ENCODE measurements at places on chromosomes 2 and 18. TPM values are rescaled to one million over a fixed set of nuclear protein-coding genes. Genes with fewer than 3 reads are reported as not detected.
A peak's percentile ranks its signal among the peaks of the same experiment; 100 is the strongest.

Gene TMEFF2
- 5.0 TPM for total RNA-seq

Gene GPR17
- total RNA-seq, result not detected

Gene DAPL1
- total RNA-seq, result not detected

DNA sequence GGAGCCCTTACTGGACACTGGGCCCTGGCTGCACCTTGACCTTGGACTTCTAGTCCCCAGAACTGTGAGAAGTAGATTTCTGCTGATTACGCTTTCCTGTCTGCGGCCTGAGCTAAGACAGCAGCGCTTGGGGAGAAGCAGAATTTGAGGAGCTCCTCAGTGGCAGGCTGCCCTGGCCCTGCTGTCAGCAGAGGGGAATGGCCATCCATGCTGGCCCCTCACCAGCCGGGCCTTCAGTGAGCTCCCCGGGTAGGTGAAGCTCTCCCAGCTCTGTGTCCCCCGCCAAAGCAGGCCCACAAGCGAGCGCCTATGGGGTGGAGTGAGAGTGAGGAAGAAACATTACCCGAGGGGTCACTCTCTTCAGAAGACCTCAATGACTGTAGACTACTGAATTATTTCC, 51.6 kb downstream of the RRM2 start:
- no peaks in the 10 kb centered on the region for H3K4me1 ChIP-seq
- no peaks in the 10 kb centered on the region for H3K27me3 ChIP-seq
- H3K36me3 ChIP-seq, result no peaks in the 10 kb centered on the region
- DNase-seq, result no peak
- no peak overlapping the region for H3K4me3 ChIP-seq

DNA sequence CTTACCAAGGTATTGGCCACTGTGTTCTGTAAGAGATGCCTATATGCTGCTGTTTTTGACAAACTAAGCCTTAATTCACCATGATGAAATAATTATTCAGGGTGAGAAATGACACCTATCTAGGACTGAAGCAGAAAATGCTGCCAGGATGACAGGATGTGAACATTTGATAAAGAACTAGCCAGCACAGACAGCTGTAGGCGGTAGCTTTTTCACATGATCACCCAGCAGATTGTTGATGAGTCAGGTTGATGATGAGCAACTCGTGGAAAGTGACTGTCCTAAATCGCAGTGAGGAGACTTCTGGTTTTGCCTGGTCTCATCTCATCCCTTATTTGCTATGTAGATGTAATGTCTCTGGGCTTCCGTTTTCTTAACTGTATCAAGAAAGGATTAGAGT, 144.1 kb downstream of the PRPF40A start:
- no peaks in the 10 kb centered on the region for H3K27me3 ChIP-seq
- no peak overlapping the region for H3K27ac ChIP-seq
- no peak overlapping the region for H3K4me3 ChIP-seq
- no peaks in the 10 kb centered on the region for H3K4me1 ChIP-seq

DNA sequence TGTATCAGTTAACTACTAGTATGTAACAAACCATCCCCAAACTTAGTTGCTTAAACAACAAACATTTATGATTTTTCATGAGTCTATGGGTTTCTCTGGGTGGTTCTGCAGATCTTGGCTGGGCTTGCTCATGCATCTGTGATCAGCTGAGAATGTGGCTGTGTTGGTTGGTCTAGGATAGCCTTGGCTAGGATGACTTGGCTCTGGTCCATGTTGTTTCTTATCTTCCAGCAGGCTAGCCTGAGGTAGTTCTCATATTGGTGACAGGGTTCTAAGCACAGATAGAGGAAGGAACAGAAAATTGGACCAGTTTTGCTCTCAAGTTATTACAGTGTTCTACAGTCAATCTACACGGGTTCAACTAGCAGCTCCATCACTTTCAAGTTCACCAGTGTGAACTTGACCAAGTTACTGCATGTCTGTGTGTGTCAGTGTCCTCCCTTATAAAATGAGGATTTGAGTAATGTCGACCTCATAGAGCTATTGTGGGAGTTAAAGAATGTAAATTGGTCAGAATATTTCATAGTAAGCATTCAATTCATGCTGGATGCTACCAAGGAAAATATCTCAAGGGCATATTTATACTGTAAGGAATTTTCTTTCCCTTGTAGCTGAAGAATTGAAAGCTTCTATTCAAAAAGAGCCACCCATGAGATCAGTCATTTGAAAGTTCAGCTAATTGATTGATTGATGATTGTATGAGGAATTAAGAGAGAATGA, 65.3 kb downstream of the MYO3B start:
- H3K27me3 ChIP-seq, result no peaks in the 10 kb centered on the region
- DNase-seq, result no peak
- H3K36me3 ChIP-seq, result no peaks in the 10 kb centered on the region
- no peak overlapping the region for H3K4me3 ChIP-seq
- peaks cover 8% of the 10 kb centered on the region for H3K4me1 ChIP-seq
- no peak overlapping the region for H3K27ac ChIP-seq

GRCh38 chr2:207165121-207166038, at the start of gene KLF7:
Gene KLF7, minus strand, starts transcription at chr2:207165948. Its CDS starts 380 bp downstream, at chr2:207165568.
- peak within 1 kb of the TSS; percentile 100 for H3K27ac ChIP-seq
- H3K4me3 ChIP-seq, result peak within 1 kb of the TSS; percentile 96
- peak; percentile 46 for DNase-seq
- H3K4me1 ChIP-seq, result peaks cover 13% of the 10 kb centered on the region

GRCh38 chr2:241302759-241303651, 12.5 kb downstream of the HDLBP start:
- no peak overlapping the region for H3K27ac ChIP-seq
- DNase-seq, result no peak
- peaks cover 6% of the 10 kb centered on the region for H3K36me3 ChIP-seq
- no peaks in the 10 kb centered on the region for H3K4me1 ChIP-seq

DNA sequence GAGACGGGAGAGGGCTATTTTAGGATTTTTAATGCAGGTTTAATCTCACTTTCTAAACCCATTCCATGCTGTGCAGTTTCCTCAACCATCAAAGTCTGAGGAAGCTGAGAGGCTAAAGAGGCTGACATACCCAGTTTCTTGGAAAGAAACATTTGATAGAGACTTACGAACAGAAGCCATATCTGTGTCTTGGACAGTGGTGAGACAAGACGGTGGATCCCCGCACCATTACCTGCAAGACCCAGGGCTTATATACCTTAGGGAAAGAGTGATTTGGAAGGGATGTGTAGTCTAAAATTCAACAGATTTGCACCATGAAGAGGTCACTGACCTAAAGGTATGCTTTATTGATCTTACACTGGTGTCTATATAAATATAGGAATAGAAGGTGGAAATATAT, 13.5 kb downstream of the EEF1B2 start:
- no peaks in the 10 kb centered on the region for H3K4me1 ChIP-seq
- no peaks in the 10 kb centered on the region for H3K36me3 ChIP-seq
- no peaks in the 10 kb centered on the region for H3K27me3 ChIP-seq
- H3K27ac ChIP-seq, result no peak overlapping the region

GRCh38 chr18:78213361-78213994, 766.1 kb upstream of the SALL3 start:
- no peaks in the 10 kb centered on the region for H3K36me3 ChIP-seq
- H3K27me3 ChIP-seq, result no peaks in the 10 kb centered on the region
- no peaks in the 10 kb centered on the region for H3K4me1 ChIP-seq
- no peak overlapping the region for H3K4me3 ChIP-seq

DNA sequence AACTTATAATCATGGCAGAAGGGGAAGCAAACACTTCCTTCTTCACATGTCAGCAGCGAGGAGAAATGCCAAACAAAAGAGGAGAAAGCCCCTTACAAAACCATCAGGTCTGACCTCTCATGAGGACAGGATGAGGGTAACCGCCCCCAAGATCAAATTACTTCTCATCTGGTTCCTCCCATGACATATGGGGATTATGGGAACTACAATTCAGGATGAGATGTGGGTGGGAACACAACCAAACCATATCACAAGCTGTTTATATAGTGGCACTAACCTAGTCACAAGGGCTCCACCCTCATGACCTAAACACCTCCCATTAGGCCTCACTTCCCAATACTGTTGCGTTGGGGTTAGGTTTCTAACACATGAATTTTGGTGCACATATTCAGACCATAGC, 110.0 kb downstream of the OSBPL6 start:
- H3K27ac ChIP-seq, result no peak overlapping the region
- no peaks in the 10 kb centered on the region for H3K27me3 ChIP-seq
- no peaks in the 10 kb centered on the region for H3K4me1 ChIP-seq
- peak; percentile 42 for DNase-seq
- no peaks in the 10 kb centered on the region for H3K36me3 ChIP-seq

DNA sequence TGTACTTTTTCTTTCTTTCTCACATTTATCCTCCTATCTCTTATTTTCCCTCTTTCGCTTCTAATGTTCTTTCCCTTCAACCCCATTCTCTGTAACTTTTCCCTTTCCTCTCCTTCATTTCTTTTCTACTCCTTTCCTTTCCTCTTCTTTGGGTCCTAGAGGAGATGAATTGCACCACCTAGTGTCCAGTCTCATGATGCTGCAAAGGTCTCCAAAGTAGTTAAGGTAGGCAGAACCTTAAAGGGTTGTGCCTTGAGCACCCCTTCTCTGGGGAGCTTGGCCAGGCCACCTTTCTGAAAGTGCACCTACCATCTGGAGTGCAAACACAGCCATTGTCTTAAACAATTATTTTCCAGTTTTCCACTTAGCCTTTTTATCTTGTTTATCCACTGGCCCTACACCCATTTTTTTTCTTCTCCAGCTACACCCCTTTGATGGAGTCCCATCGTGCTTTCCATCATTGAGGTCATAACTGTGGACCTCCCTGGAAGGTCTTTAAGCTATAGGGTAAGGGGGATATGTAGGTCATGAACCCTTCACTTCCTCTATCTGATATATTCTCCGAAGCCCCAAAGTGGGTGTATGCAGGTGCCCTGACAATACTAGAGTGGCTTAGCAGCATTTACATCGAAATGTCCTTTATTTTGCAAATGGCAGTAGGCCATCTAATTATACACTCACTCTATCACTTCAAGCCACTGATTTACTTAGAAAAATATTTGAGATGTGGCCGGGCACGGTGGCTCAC, 155.9 kb downstream of the ESCO1 start:
- no peaks in the 10 kb centered on the region for H3K4me1 ChIP-seq
- no peak overlapping the region for H3K4me3 ChIP-seq
- H3K27me3 ChIP-seq, result no peaks in the 10 kb centered on the region
- peak; percentile 3 for DNase-seq

DNA sequence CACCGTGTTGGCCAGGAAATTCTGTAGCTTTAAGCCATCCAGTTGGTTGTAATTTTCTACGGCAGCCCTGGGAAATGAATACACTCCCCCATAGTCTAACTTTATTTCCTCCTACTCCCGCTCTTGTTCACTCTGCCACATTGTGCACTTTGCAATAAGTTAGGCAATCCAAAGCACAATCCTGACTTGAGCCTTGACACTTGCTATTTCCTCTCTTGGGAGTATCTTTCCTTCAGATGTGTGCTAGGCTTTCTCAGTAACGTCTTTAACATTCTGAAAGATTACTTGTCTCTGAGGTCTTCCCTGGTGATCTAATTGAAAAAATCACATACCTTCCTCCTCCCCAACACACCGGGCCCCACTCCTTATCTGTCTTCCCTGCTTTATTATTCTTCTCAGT, 65.9 kb upstream of the RAB27B start:
- H3K27me3 ChIP-seq, result no peaks in the 10 kb centered on the region
- H3K4me1 ChIP-seq, result no peaks in the 10 kb centered on the region
- DNase-seq, result no peak
- H3K27ac ChIP-seq, result no peak overlapping the region

- H3K27me3 ChIP-seq, result no peaks in the 10 kb centered on the region
- no peaks in the 10 kb centered on the region for H3K36me3 ChIP-seq
- no peaks in the 10 kb centered on the region for H3K4me1 ChIP-seq
- no peak for DNase-seq
- H3K4me3 ChIP-seq, result no peak overlapping the region
- no peak overlapping the region for H3K27ac ChIP-seq
Measured at GRCh38 chr18:62736077-62736855, 20.9 kb downstream of the PHLPP1 start.

GRCh38 chr2:66981074-66981473, 416.1 kb upstream of the ETAA1 start:
- H3K4me3 ChIP-seq, result no peak overlapping the region
- H3K4me1 ChIP-seq, result no peaks in the 10 kb centered on the region
- no peaks in the 10 kb centered on the region for H3K36me3 ChIP-seq
- H3K27ac ChIP-seq, result no peak overlapping the region

GRCh38 chr2:64751286-64752260, 97.9 kb upstream of the SERTAD2 start:
- H3K27ac ChIP-seq, result peak overlapping the region; percentile 76
- H3K36me3 ChIP-seq, result no peaks in the 10 kb centered on the region
- H3K27me3 ChIP-seq, result no peaks in the 10 kb centered on the region
- H3K4me3 ChIP-seq, result peak overlapping the region; percentile 85

DNA sequence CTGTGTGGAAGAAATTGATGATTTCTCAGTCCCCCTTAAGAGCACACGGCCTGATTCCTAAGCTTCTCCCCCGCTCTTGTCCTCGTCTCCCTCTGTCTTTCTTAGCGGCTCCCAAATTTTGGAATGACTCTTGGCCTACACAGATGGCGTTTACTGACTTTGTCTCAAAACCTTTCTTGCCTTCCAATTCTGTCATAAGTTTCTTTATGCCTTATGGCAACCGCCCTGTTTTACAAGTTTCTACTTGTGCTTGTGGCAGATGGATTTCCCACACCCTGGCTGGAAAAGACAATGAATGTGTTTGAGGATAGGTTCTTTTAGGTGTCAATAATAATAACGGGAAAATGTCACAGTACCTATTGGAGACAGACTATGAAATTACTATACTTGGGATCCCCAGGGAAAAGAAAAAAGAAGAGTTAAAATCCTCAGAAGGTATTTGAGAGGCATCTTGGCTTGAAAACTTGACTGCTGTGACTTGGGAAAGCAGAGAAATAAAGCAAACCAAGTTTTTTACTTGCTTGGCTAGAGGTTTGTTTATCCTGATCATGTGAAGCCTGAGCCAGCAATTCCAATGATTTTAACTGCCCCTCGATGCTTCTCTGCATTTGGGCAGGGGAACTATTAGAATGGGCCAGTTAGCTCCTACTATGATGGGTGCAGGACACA, 276.4 kb downstream of the HRH4 start:
- no peaks in the 10 kb centered on the region for H3K36me3 ChIP-seq
- no peak overlapping the region for H3K27ac ChIP-seq
- no peaks in the 10 kb centered on the region for H3K27me3 ChIP-seq
- DNase-seq, result no peak

DNA sequence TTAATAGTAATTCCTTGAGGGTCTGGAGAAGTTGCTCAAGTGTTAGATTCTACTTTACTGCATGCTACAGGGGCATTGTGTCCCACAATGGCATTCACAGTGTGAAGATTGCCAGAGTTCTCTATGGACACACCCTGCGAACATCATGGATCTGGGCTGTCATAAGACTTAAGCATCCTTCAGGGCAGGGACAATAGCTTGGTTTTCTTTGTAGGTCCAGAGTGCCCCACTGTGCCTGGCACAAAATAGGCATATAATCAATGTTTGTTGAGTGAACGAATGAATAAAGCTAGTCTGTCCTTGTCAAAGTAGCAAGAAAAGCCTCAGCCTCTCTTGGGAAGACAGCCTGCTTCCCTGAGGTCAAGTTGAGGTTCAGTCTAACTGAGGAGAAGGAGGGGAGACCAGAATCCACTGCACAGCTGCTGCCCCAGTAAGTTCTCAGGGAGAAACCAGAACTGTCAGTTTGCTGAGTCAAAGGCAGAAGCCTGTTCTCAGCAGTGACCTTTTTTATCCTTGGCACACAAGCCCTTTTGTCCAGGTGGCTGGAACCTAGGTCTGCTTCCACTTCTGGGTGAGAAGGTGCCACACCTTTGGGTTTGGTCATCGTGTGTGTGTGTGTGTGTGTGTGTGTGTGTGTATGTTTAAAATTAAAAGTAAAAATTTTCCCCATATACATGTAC, 15.0 kb downstream of the INPP4A start:
- no peak overlapping the region for H3K4me3 ChIP-seq
- H3K27ac ChIP-seq, result no peak overlapping the region
- H3K27me3 ChIP-seq, result no peaks in the 10 kb centered on the region
